ENCODE measurements at places on chromosomes 3 and 15.

DNA sequence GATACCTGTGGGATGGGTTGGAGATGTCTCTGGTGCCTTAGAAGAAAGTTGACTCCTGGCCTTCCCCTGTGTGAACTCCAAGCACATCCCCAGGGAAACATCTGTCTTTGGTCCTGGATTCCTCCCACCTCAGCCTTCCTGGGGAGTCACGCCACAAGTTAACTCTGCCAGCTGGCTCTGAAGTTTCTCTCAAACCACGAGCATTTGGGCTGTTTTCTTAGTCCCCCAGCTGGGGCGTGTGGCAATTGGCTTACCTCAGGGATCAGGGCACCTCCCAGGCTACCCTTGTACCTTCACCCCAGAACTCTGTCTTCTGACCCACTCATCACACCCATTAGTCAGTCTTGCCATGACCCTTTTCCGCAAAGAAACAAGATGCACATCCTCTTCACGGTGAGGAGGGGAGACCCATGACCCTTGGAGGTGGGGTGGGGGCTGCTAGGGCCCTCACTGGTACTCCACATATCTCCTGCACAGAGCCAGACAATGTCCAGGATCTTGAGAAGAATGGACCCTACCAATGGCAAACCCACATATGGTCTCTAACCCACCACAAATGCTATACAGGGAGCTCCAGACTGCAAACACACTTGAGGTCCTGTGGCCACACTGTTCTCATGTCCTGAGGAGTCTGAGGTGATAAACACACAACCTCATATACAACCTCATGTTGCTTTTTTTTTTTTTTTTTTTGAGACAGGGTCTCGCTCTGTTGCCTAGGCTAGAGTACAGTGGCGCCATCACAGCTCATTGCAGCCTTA, 3.9 kb downstream of the NEIL1 start:
- no peaks in the 10 kb centered on the region for H3K27me3 ChIP-seq
- H3K4me3 ChIP-seq, result no peak overlapping the region
- H3K36me3 ChIP-seq, result no peaks in the 10 kb centered on the region
- H3K27ac ChIP-seq, result no peak overlapping the region
- DNase-seq, result no peak

DNA sequence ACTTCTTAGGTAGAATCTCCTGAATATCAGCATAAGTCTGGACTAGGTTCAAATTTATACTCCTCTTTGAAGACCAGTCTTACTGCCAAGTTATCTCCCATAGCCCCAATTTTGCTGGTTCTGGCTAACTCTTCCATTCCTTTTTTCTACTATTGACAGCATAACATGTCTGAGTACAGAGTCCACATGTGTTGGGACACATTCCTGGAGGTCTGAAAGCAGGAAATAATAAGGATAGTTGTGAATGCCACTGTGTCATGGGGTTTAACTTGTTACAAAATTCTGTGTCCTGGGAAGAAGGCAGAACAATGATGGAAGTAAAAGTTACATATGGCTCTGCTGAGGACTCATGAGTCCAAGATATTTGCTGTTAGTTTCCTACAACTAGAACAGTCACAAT, 57.4 kb upstream of the ZBTB20 start:
- H3K27me3 ChIP-seq, result no peaks in the 10 kb centered on the region
- H3K4me3 ChIP-seq, result no peak overlapping the region
- no peak overlapping the region for H3K27ac ChIP-seq

DNA sequence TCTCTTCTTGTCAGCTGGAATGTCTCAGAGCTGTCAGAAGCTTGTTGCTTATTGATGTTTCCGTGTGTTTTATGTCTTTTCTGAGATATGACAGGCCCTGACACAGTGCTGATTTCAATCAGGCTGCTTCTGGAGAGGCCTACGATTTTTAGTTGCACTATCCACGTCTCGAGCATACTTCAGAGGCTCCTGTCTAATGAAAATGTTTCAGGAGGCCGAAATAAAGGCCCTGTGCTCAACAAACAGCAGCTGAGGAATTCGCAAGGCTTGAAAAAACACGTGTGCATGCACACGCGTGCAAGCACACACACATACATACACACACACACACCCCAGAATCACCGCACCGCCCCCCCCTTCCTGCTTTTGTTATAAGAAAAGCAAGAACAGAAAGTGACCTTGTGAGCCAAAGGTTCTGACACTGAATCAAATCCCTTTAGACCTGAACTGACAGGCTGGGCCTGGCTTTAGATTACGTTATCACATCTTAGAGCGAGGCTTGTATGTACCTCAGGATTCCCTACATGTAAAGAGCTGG, 296.6 kb downstream of the NR2F2 start:
- H3K36me3 ChIP-seq, result no peaks in the 10 kb centered on the region
- no peaks in the 10 kb centered on the region for H3K4me1 ChIP-seq
- no peaks in the 10 kb centered on the region for H3K27me3 ChIP-seq
- H3K27ac ChIP-seq, result no peak overlapping the region
- no peak for DNase-seq

DNA sequence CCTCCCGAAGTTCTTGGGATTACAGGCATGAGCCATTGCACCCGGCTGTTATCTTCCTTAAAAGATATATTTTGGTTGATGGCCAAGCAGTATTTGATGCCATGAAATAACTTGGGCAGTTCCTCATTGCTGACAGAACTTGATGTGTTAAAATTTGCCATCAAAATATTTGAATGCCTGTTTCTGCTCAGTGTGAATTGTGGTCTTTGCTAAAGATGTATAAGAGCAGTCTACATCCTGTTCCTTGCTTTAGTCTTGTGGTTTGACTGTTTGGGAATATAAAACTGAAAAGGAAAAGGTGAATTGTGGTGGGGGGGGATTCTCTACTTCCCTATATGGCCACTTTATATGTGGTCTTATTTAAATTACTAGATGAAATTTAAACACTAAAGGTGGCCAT, 14.0 kb downstream of the TRIM71 start:
- H3K36me3 ChIP-seq, result peaks cover 4% of the 10 kb centered on the region
- no peak for DNase-seq
- H3K4me3 ChIP-seq, result no peak overlapping the region
- H3K27ac ChIP-seq, result no peak overlapping the region
- H3K27me3 ChIP-seq, result no peaks in the 10 kb centered on the region
- H3K4me1 ChIP-seq, result peaks cover 100% of the 10 kb centered on the region

- H3K4me3 ChIP-seq, result no peak overlapping the region
- H3K36me3 ChIP-seq, result no peaks in the 10 kb centered on the region
- H3K27me3 ChIP-seq, result peaks cover 3% of the 10 kb centered on the region
- H3K4me1 ChIP-seq, result no peaks in the 10 kb centered on the region
These were observed 22.4 kb downstream of the PAQR5 start for GRCh38 chr15:69320977-69321554.

- H3K27me3 ChIP-seq, result no peaks in the 10 kb centered on the region
- DNase-seq, result peak; percentile 63
- no peak overlapping the region for H3K27ac ChIP-seq
These were observed 90.7 kb downstream of the IGF2BP2 start for GRCh38 chr3:185733980-185734724.

DNA sequence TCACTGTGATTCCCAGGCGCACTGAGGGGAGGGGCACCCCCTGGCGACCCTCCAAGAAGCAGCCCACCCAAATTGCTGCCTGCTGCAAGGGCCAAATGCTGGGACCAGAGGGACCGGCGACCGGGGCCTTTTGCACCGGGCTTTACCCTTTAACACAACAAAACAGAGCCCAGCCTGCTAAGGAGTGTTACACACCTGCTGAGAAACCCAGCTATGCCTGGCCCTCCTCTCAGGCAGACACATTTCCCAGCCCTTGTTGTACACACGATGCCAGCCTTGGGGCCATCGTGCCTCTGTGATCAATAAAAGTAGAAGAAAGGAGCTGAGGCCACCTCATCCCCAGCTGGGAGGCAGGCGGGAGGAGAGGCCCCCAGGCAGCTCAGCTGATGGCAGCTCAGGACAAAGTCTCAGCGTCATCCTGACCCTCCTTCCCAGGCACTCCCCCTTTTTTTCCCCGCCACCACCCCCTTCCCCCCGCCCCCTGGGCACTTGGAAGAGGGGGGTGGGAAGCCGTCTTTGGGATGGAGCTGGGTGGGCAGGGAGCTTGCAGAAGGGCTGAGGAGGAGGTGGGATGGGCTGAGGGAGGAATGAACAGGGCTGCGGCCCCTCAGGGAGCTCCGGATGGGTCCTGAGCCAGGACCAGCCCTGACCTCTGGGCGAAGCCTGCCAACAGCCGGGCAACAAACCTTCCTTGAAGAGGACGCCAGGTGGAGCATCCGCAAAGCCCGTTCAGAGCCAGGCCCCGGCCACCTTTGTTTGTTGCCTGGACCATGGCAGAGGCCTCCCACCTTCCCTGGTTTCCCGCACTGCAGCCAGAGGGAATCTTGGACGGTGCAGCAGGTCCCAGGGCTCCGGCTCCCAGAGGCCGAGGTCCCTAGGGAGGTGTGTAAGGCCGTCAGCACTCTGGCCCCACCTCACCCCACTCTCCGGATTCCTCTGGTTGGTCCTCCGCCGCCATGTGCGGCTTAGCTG, 45.9 kb upstream of the SEC61A1 start:
- H3K27ac ChIP-seq, result no peak overlapping the region
- peaks cover 14% of the 10 kb centered on the region for H3K27me3 ChIP-seq
- peaks cover 30% of the 10 kb centered on the region for H3K4me1 ChIP-seq
- H3K4me3 ChIP-seq, result peak overlapping the region; percentile 67
- no peaks in the 10 kb centered on the region for H3K36me3 ChIP-seq

DNA sequence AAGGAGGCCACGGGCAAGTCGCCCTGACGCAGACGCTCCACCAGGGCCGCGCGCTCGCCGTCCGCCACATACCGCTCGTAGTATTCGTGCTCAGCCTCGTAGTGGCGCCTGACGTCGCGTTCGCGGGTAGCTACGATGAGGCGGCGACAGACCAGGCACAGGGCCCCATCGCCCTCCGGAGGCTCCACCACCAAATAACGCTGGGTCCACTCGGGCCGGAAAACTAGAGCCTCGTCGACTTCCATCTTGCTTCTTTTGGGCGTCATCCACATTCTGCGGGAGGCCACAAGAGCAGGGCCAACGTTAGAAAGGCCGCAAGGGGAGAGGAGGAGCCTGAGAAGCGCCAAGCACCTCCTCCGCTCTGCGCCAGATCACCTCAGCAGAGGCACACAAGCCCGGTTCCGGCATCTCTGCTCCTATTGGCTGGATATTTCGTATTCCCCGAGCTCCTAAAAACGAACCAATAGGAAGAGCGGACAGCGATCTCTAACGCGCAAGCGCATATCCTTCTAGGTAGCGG, at the start of gene EPM2AIP1:
Gene EPM2AIP1 (minus strand): TSS at position 326 of the 520 bp plus-strand sequence. CDS start 54 bp downstream, at position 272.
- peak within 1 kb of the TSS; percentile 82 for H3K4me3 ChIP-seq
- peak within 1 kb of the TSS; percentile 96 for H3K27ac ChIP-seq
- H3K36me3 ChIP-seq, result 0 out of 2 replicates have a peak, but pooled peaks cover 2% of the 10 kb centered on the region
- no peaks in the 10 kb centered on the region for H3K27me3 ChIP-seq
- H3K4me1 ChIP-seq, result peaks cover 43% of the 10 kb centered on the region

- H3K27ac ChIP-seq, result no peak overlapping the region
- H3K36me3 ChIP-seq, result no peaks in the 10 kb centered on the region
- no peak for DNase-seq
- H3K27me3 ChIP-seq, result no peaks in the 10 kb centered on the region
- no peaks in the 10 kb centered on the region for H3K4me1 ChIP-seq
- H3K4me3 ChIP-seq, result no peak overlapping the region
These were observed 62.4 kb downstream of the NSMCE3 start for GRCh38 chr15:29207027-29207757.

- no peak overlapping the region for H3K27ac ChIP-seq
- H3K4me1 ChIP-seq, result no peaks in the 10 kb centered on the region
- no peak for DNase-seq
- H3K36me3 ChIP-seq, result no peaks in the 10 kb centered on the region
- no peaks in the 10 kb centered on the region for H3K27me3 ChIP-seq
- no peak overlapping the region for H3K4me3 ChIP-seq
These were observed 51.7 kb downstream of the CNTN3 start for GRCh38 chr3:74562558-74563269.

GRCh38 chr3:28948685-28949084, 332.2 kb upstream of the RBMS3 start:
- no peaks in the 10 kb centered on the region for H3K4me1 ChIP-seq
- DNase-seq, result no peak
- H3K4me3 ChIP-seq, result no peak overlapping the region
- no peaks in the 10 kb centered on the region for H3K27me3 ChIP-seq
- no peak overlapping the region for H3K27ac ChIP-seq

DNA sequence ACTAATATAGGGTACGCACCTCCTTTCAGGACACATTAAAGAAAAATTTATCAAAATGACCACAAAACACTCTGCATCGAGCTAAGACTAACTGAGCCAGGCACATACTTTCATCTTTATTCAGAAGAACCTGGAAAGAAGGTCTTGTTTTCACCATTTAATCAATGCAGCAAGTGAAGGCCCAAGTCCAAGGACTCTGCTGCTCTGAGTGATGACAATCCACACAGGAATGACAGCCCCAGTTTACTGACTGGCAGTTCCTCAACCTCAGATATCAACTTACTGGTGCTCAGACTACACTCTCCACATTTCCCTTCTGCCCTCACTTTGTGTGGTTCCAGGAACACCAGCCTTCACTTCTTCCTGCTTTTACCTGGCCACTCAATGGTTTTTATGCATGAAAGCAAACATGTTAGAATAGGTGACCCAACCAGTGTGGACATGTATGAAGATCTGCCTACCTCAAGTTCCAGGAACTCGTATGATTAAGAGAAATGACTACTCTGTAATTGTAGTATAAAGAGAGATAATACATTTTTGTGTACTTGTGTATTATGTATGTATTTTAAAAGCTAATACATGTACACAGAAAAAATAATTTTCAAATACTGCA, 29.1 kb upstream of the RASA2 start:
- peaks cover 76% of the 10 kb centered on the region for H3K4me1 ChIP-seq
- no peak overlapping the region for H3K27ac ChIP-seq
- H3K36me3 ChIP-seq, result no peaks in the 10 kb centered on the region
- H3K27me3 ChIP-seq, result no peaks in the 10 kb centered on the region
- H3K4me3 ChIP-seq, result no peak overlapping the region
- DNase-seq, result peak; percentile 75

DNA sequence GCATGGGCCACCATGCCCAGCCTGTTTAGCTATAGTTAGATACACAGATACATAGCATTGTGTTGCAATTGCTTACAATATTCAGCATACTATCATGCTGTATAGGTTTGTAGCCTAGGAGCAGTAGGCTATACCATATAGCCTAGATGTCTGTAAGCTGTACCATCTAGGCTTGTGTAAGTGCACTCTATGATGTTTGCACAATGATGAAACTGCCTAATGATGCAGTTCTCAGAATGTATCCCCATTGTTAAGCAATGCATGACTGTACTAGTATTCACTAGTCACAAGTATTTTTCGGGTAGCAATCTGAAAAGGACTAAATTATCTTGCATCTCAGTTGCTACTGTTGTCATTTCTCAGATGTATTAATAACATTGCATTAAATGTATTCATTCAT, 16.0 kb downstream of the PIGB start:
- no peaks in the 10 kb centered on the region for H3K27me3 ChIP-seq
- peak; percentile 26 for DNase-seq
- no peak overlapping the region for H3K4me3 ChIP-seq
- H3K27ac ChIP-seq, result no peak overlapping the region
- H3K4me1 ChIP-seq, result no peaks in the 10 kb centered on the region
